Hypothalamus (tissue), 51 donors: ENCODE measurements at places on chromosomes 13 and 19.

DNA sequence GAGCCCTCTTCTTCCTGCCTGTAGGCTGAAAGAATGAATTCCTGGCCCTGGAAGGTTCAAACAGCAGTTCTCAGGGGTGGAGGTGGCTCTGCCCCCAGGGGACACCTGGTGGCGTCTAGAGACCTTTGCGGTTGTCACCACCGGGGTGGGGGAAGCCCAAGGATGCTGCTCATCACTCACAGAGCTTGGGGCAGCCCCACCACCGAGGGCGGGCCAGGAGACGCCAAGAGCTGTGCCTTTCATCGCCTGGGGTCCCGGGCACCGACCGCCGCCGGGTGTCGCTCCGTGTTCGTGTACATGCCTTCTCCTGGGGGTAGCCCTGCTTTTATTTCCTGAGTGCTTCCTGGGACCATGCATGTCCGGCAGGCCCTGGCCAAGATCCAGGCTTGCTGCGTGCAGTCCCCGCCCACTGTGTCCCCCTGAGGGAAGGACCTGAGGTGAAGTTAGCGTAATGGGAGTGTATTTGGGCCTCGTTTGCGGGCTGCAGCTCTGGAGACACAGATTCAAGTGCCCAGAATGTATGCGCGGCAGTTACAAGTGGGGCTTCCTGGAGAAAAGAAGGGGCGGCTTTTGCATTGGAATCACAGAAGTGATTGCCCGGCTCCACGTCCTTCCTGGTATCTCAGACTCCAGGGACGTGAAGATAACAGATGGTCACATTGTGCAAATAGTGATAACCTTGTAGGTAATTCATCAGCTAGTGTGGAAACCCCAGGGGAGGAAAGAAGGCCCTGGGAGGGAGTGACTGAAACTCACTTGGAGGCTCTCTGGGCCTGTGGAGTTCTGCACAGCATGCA, 7.8 kb downstream of the DOT1L start:
- no peak for DNase-seq

GRCh38 chr19:10085641-10086590, at the start of gene SHFL:
Gene SHFL (plus strand): TSS chr19:10086317. CDS start chr19:10086428, 111 bp downstream.
- DNase-seq = peak; percentile 63

GRCh38 chr19:47779524-47780214, 1.2 kb downstream of the SELENOW start:
- no peak for DNase-seq

- no peak for DNase-seq
Measured at GRCh38 chr19:4754248-4754647, 30.6 kb upstream of the DPP9 start.

- DNase-seq = no peak
Measured at GRCh38 chr13:42612021-42612765, 38.2 kb downstream of the TNFSF11 start.

GRCh38 chr19:15223649-15224361, 8.4 kb downstream of the EPHX3 start:
- DNase-seq = peak; percentile 43

DNA sequence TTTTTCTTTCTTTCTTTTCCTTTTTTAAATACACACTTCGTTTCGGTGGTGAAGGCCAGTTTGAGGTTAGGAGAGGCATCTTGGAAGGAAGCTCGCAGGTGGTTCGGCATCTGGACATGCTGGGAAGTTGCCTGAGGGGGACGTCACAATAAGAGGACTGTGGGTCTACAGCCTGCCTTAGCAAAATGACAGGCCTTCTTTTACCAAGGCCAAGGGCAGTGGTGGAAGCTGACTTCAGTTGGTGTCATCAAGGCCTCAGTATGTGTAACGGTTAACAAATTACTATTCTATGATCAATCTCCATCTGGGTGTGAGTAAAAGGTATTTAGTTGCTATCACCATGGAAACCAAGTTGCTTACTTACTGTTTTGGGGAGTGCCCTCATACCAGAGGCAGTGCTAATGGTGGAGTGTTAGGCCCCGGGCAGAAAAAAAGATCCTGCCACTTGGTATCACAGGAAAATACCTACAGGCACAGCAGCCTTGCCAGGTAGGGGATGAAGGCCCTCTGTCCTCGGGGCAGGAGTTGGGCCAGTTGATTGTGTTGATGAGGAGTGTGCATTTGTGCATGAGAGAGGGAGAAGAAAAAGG, 10.3 kb downstream of the ACTN4 start:
- no peak for DNase-seq

- DNase-seq = no peak
Measured at GRCh38 chr13:28710161-28710560, 8.6 kb downstream of the SLC46A3 start.

DNA sequence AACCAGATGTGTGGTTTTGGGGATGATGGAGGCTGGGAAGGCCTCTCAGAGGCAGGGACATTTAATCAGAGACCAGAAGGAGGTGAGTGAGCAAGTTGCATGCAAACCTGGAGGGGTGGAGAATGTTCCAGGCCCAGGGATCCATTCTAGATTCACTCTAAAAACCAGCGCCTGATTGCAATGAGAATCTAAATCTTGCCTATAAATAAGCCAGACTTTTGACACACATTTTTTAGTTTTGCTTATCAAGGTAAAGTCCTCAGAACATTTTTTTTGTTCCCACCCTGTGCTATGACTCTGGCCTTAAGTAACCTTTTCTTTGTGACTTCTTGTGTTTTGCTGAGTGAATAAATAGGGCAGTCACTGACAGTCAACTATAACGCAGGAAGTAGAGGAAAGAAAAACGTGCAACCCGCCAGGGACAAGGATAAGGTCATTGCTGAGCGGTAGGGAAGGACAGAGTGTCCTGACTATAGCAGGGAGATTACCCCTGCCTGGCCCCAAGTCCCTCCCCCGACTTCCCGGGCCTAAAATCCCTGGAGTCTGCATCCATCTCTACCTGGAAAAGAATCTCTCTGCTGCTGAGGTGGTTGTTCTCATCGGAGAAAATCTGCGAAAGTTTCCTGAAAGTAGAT, 14.4 kb downstream of the RGL3 start:
- DNase-seq = no peak

DNA sequence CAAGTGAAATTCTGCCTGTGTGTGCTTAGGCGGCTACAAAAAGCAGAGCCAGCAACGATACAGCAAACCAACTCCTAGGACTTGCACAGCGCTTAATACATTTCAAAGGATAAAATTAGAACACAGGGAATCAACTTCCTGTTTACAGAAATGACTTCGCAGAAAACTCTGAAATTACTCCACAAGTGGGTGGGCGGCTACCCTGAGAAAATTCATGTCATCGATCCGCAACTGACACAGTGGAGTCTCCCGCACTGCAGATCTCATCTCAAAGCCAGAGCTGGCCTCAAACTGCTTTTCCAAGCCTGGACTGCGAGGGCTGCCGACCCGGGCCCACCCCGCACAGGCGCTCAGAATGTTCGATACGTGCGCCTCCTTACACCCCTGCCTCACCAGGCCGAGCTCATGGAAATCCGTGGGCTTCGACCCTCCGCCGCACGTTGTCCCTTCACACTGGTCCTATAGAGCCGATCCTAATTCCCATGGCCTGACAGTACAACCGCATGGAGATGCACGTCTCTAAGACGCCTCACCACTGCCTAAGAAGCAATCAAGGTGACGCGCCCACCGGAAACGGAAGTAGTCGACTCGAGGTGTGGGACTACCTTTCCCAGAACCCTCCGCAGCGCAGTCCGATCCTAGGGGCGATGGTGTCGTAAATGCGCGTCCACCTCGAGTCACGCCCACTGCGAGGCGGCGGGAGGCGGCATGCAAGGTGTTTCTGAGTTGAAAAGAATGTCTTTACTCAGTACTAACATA, at the start of gene ZNF229:
TSS of gene ZNF229 (minus strand) at position 557 of the 759 bp plus-strand sequence. CDS start 5,625 bp downstream, outside the sequence.
- DNase-seq = peak; percentile 47

DNA sequence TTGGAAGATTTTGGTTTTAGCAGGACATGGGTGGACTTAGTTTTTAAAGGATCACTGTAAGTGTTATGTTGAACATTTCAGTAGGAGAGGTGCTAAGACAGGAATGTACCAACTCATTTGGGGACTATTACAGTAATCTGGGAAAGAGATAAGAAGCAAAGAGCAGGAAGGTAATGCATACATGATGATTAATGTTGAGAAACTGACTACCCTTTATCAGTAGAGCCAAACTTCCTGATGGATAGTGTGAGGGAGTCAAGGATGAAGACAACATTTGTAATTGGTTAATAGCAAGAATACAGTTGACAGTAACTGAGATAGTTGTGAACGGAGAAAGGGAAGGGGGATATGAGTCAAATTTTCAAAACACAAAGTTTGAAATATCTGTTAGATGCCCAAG, 421.9 kb upstream of the PRR20A start:
- DNase-seq = no peak

GRCh38 chr13:41152005-41152404, 19.4 kb upstream of the KBTBD6 start:
- DNase-seq = no peak

DNA sequence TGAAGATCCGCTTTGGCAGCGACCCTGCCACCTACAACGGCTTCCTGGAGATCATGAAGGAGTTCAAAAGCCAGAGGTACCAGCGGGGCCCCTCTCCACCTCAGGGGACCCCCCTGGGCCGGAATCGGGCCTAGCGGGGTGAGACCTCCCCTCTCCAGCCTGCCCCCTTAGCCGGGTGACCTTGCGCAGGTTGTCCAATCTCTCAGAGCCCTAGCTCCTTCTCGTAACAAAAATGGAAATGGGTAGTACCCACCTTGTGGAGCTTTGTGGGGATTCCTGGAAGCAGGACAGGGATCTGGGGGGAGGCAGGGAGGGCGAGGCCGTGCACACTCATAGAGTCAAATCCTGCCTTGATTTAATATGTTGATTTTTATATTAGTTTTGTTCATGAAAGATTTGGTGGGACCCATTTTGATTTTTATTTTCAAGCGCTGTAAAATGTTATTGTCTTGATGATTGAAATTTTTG, 658 bp downstream of the SIN3B start:
- DNase-seq = no peak

DNA sequence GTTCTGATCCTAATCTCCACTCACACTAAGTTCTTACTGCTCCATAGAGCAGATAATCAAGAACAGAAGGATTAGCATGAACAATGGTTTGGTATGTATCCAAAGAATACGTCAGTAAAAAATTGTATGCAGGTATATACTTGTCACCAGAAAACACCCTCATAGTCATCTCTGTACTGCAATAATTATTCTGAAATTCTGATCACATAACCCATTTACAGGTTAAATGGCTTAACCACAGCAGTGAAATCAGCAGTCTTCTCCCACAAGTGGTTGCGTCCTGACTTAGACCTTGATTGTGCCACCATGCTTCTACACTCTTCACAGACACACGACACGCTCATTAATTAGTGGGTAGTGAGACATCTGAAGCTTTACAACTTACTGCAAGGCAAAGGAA, 50.9 kb downstream of the LNX2 start:
- DNase-seq = no peak

DNA sequence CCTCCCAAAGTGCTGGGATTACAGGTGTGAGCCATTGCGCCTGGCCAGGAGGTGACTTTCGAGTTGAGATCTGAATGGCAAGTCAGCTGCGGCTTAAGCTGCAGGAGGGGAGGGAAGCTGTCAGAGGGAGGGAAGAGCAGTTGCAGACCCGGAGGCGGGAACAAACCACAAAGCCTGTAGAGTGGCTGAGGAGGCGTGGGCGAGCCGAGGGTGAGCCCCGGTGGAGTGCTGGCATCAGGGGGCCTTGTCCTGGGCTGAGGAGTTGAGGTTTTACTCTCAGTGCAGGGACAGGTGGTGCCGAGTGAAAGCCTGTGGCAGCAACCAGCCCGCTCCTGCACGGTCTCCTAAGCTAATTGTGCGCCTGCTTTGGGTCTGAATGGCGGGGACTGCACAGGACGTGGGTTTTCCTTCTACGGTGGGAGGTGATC, 24.2 kb downstream of the PPP1R37 start:
- DNase-seq = no peak

DNA sequence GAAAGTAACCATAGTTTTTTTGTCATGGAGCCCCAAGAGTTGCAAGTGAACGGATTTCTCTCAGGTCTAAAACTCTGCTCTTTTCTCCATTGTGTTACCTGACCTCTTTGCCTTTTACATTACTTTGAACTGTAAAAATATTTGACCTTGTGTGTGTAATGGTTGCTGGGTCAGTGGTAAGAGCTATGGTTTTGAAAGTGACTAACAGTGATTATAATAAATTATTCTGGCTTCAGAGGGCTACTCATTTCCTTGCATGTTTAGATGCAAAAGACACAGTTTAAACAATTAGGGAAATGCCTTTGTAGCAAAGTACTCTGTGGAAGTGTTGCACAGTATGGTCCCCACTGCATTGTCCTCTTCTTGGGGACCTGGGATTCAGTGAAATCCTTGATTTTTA, 29.3 kb upstream of the PSG8 start:
- DNase-seq = no peak

DNA sequence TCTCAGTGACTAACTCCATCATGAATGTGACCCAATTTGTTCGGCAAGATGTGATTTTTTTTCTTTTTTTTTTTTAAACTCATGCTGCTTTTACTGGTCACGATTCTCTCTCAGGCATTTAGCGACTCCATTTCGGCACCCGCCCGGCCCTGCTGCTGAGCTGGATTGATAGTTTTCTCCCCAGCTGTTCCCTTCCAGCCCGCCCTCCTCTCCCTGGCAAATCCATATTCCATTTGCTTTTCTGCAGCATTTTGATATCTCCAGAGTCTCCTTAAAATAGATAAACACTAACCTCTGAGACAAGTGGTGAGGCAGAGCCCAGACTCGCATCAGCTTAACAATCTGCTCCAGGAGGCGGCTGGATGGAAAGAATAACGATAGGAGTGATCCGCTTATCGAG, 55.5 kb upstream of the KATNAL1 start:
- DNase-seq = no peak

- no peak for DNase-seq
Measured at GRCh38 chr13:31826521-31826920, 87.2 kb downstream of the RXFP2 start.

- DNase-seq = no peak
Measured at GRCh38 chr19:38769635-38770211, 3.6 kb downstream of the LGALS7 start.

GRCh38 chr13:20274466-20274865, 42.3 kb upstream of the GJB6 start:
- no peak for DNase-seq

DNA sequence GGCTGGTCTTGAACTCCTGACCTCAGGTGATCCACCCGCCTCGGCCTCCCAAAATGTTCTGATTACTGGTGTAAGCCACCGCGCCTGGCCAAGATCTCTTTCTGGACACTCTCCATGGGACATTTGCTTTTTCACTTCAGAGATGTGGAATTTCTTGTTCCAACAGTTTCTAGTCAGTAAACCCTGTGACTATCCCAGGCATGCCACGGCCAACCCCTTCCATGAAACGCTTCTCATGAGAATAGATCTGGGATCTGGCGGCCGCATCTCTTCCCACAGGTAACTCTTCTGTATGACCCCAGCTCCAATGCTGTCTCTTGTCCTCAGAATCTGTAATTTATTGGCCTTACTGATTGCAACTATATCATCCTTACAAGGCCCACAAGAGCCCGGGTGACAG, 16.2 kb downstream of the PLPP2 start:
- DNase-seq = no peak

DNA sequence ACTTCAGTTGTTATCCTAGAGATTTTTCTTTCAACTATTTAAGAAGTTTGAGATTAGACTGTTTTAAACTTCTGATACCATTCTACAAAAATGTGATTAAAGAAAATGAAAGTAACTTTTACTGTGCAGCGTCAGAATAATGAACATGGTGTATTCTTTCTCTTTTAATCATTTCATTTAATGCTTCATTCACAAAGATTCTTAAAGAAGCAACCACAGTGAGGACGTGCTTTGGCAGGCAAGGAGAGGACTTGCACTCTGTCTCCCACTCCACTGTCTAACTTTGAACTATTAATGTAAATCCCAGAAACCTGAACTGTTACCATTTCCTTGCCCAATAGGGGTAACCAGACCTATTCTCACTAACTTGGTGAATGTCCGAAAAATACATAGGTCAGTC, 137.0 kb downstream of the KCNRG start:
- DNase-seq = no peak

- DNase-seq = no peak
Measured at GRCh38 chr13:110641055-110642015, 26.0 kb downstream of the NAXD start.
